ENCODE measurements at places on chromosomes 3 and 15. TPM values are rescaled to one million over a fixed set of nuclear protein-coding genes. Genes with fewer than 3 reads are reported as not detected.
A peak's percentile ranks its signal among the peaks of the same experiment; 100 is the strongest.

DNA sequence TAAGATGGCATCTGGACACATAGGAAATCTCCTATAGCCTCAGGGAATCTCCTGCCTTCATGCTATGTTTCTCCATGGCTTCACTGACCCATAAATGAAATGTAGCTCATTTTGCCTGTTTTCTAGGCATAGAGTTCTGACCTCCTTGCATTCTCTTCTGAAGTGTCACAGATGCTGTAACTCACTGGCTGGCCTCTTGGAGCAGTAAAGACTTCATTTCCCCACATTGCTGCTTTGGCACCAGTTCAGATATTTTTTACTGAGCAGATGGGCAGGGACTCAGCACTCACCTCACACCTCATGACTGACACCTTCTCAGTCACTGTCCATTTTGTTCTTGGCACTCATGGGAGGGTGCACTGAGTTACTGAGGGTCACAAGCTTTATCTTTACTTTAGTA, 286.7 kb upstream of the TGFBR2 start:
- H3K36me3 ChIP-seq = no peaks in the 10 kb centered on the region
- H3K4me3 ChIP-seq = no peak overlapping the region
- no peaks in the 10 kb centered on the region for H3K4me1 ChIP-seq
- no peaks in the 10 kb centered on the region for H3K27me3 ChIP-seq

DPPA2 gene
- total RNA-seq = not detected

GRCh38 chr3:112187300-112187699, 54.3 kb upstream of the GCSAM start:
- H3K4me1 ChIP-seq = peaks cover 3% of the 10 kb centered on the region
- H3K36me3 ChIP-seq = no peaks in the 10 kb centered on the region
- H3K27me3 ChIP-seq = no peaks in the 10 kb centered on the region
- H3K4me3 ChIP-seq = no peak overlapping the region
- no peak overlapping the region for H3K27ac ChIP-seq
- no peak for DNase-seq

GOLGA8R gene
- 2.8 TPM for total RNA-seq

LRTM1 gene
- not detected for total RNA-seq

GRCh38 chr15:43492266-43492665, 690 bp downstream of the TP53BP1 start:
- peak overlapping the region; percentile 93 for H3K4me3 ChIP-seq
- peak overlapping the region; percentile 93 for H3K27ac ChIP-seq
- H3K36me3 ChIP-seq = peaks cover 24% of the 10 kb centered on the region
- peaks cover 6% of the 10 kb centered on the region for H3K4me1 ChIP-seq

DNA sequence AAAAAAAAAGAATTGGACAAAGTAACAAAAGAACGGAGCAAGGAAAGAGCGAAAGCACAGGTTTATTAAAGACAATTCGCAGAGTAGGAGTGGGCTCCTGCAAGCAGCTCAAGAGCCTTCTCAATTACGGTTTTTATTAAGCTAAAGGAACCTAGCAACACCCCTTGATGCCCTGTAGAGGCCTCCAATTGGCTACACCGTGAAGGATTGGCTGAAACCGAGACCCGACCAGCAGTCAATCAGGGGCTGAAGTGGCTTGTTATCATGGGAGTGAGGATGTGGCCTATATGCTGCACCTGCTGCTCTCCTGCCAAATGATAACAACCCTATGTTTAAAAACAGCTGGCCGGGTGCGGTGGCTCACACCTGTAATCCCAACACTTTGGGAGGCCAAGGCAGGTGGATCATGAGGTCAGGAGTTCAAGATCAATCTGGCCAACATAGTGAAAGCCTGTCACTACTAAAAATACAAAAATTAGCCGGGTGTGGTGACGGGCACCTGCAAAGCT, 20.4 kb upstream of the AP3B2 start:
- no peaks in the 10 kb centered on the region for H3K27me3 ChIP-seq
- DNase-seq = no peak
- H3K4me1 ChIP-seq = no peaks in the 10 kb centered on the region
- no peak overlapping the region for H3K4me3 ChIP-seq
- H3K27ac ChIP-seq = no peak overlapping the region

GRCh38 chr3:126355251-126355650, 2.0 kb downstream of the KLF15 start:
- peaks cover 2% of the 10 kb centered on the region for H3K27me3 ChIP-seq
- H3K27ac ChIP-seq = peak overlapping the region; percentile 94

CRABP1 gene
- 1,461 TPM for total RNA-seq

DNA sequence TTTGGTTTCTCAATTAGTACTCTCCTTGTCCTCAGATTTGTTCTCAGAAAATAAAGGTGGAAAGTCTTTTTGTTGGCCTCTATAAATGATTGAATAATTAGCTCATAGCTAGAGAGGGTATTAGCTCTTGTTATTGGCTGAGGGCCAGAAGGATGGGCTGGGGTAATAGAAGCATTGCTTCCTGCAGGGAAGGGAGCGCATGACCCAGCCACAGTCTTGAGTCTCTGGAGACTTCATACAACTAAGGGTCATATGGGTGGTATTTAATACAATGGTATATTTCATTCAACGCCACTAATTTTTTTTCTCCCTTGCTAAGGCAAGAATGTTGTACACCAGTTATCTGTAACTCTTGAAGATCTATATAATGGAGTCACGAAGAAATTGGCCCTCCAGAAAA, 8.4 kb downstream of the DNAJA4 start:
- H3K4me3 ChIP-seq = no peak overlapping the region
- H3K36me3 ChIP-seq = peaks cover 38% of the 10 kb centered on the region
- peaks cover 10% of the 10 kb centered on the region for H3K4me1 ChIP-seq
- no peak for DNase-seq

GPR176 gene
- 28.3 TPM for total RNA-seq

- peak overlapping the region; percentile 80 for H3K4me3 ChIP-seq
- peak overlapping the region; percentile 85 for H3K27ac ChIP-seq
- H3K4me1 ChIP-seq = peaks cover 9% of the 10 kb centered on the region
- H3K27me3 ChIP-seq = no peaks in the 10 kb centered on the region
- peaks cover 4% of the 10 kb centered on the region for H3K36me3 ChIP-seq
Measured at GRCh38 chr3:5187920-5188418, 462 bp downstream of the EDEM1 start.

GRCh38 chr15:90553248-90553745, 23.6 kb downstream of the CRTC3 start:
- no peak overlapping the region for H3K4me3 ChIP-seq
- no peak for DNase-seq
- peaks cover 7% of the 10 kb centered on the region for H3K36me3 ChIP-seq
- H3K27ac ChIP-seq = peak overlapping the region; percentile 76
- H3K4me1 ChIP-seq = peaks cover 22% of the 10 kb centered on the region

DNA sequence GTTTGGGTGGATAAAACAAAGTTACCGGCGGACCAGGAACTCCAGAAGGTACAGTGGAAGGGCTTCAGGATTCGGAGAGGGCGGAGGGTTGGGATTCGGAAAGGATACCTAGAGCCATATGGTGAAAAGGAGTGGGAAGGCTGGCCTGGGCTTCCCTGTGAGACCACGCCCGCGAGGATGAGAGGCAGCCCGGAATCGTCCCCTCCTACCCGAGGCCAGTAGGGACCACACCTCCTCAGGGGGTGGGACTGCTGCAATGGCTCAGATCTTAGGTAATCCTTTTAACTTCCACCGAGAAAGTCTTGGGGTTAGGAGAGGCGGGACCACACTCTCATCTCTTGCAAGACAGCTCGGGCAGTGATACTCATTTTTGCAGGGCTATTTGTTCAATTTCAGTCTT, 511.3 kb downstream of the OCA2 start:
- no peak overlapping the region for H3K4me3 ChIP-seq
- no peaks in the 10 kb centered on the region for H3K36me3 ChIP-seq
- H3K27ac ChIP-seq = no peak overlapping the region
- no peaks in the 10 kb centered on the region for H3K27me3 ChIP-seq
- DNase-seq = no peak

STXBP5L gene
- 4.1 TPM for total RNA-seq

GRCh38 chr15:55257012-55257670, 32.5 kb downstream of the RAB27A start:
- no peaks in the 10 kb centered on the region for H3K27me3 ChIP-seq
- no peaks in the 10 kb centered on the region for H3K4me1 ChIP-seq
- H3K4me3 ChIP-seq = no peak overlapping the region
- H3K36me3 ChIP-seq = no peaks in the 10 kb centered on the region

PGBD4 gene
- 4.0 TPM for total RNA-seq

- no peak for DNase-seq
- H3K27ac ChIP-seq = no peak overlapping the region
- H3K27me3 ChIP-seq = no peaks in the 10 kb centered on the region
Measured at GRCh38 chr3:15040844-15041243, 24.3 kb downstream of the MRPS25 start.
